ENCODE measurements at places on chromosomes 16 and 17.

DNA sequence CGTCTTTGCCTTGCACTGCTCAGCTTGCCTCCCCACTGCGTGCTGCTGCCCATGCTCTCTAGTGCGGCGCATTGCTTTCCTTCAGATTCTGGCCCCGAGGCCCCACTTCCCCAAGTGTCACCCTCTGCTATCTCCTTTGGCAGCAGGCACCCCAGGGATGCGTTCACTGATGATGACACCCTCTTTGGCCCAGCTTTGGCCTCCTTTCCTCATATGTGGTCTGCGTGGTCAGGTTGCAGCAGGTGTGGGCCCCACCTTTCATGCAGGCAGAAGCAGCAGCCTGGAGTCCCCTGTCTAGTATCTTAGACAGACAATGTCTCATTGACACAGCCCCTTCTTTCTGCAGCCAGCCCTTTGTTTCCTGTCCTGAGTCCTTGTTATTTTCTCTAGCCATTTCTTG is 4.8 kb upstream of the CCL3 start:
- no peak for DNase-seq

- DNase-seq = no peak
Measured at GRCh38 chr16:27269300-27270150, 953 bp upstream of the NSMCE1 start.

DNA sequence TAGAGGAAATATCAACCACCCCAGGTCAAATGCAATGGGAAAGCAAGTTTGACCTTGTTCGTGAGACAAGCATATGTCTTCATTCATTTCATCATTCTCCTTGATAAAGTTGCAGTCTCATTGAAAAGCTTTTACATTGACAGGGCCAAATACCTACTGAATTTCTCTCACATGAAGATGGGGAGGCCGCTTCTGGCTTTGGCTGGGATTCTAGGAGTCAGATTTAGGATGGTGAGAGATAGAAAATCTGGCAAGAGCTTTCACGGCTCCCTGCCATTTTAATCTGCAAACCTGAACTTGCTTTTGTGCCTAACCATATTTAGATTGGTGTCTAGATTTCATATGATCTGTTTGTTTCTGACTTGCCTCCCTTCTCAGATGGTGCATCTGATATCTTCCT is 88.0 kb downstream of the TMEM100 start:
- no peak for DNase-seq

DNA sequence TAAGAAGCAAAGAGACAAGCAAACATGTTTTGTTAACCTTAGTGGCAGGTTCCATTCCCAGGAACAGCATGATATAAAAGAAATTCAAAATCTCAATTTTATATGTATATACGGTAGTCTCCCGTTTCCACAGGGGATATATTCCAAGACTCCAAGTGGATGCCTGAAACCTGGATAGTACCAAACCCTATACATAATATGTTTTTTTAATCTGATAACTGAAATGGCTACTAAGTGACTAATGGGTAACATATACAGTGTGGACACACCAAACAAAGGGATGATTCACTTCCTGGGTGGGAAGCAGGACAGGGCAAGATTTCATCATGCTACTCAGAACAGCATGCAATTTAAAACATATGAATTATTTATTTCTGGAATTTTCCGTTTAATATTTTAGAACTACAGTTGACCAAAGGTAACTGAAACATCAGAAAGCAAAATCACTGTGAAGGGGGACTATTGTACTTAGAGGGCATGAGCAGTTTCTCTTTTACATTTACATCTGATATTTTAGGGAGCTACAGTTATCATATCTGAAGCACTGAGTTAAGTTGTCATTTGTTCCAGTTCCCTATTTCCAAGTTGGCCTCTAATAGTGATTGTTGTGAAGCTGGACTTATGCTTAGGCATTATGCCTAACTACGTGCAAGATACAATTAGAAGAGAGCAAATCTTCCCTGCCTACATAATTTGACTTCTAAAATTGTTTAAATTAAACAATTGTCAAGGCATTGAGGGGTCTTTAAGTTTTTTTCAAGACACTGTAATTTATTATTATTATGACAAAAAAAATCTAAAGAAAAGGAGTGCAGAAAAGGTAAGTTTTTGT is 34.1 kb upstream of the ABCA6 start:
- DNase-seq = no peak

DNA sequence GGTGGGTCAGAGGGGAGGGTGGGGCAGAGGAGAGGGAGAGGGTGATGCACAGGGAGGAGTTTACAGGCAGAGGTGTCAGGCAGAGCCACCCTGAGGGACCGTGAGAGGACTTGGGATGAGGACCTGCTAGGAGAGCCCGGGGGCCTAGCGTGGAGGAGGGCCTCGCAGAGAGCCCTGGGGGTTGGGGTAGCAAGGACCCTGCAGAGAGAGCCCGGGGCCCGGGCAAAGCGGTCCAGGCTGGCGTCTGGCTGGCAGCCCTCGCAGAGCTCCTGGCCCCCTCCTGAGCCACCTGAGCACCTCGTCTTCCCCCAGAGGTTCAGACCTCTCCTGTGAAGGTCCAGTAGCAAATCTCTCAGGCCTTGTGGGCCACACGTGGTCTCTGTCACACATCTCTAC is 42.0 kb upstream of the ZNF469 start:
- no peak for DNase-seq

- DNase-seq = no peak
Measured at GRCh38 chr16:19722981-19723380, 4.9 kb downstream of the IQCK start.

DNA sequence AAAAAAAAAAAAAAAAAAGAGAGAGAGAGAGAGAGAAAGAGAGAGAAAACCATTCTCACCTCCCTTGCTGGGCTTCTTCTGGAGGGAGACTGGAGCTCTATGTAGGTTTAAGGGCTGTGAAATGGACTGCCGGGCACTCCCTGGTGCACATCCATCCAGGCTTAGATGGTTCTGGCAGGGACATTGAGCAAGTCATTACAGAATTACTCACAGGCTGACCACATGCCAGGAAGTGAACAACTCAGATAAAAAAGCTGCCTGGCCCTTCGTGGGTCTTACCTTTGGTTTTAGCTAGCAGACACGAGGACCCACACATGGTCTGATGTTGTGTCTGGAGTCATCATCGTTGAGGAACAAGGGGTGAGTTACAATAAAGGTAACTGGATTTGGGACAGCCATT is 847.4 kb upstream of the EEF2KMT start:
- no peak for DNase-seq

DNA sequence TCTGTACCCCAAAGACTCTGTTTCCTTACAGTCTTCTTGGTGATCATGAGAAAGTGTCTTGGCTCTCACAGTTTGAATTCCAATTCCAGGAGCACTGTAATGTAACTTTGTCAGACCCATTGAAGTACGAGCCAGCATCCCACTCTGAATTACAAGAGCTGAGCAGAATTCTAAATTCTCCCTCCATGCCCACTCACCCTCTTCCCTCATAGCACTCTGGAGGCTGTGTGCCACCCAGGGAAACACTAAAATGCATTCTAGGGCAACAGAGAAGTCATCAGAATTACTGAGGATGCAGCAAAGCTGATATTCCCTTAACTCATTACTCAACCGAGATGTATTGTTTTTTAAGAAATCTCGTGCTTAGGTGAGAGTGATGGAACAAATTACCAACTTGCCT is 154.1 kb downstream of the SHISA9 start:
- no peak for DNase-seq

- no peak for DNase-seq
Measured at GRCh38 chr17:8044819-8045810, 6.3 kb downstream of the ALOX15B start.

GRCh38 chr16:4347765-4348509 is 3.2 kb downstream of the PAM16 start:
- no peak for DNase-seq

- DNase-seq = no peak
Measured at GRCh38 chr16:67666032-67666551, 458 bp downstream of the ENKD1 start.

GRCh38 chr16:23508589-23509440 is 1.5 kb downstream of the GGA2 start:
- DNase-seq = no peak

- no peak for DNase-seq
Measured at GRCh38 chr17:16283705-16284104, 66.7 kb downstream of the PIGL start.

GRCh38 chr17:47821031-47821423 is 567 bp downstream of the OSBPL7 start:
- DNase-seq = no peak

DNA sequence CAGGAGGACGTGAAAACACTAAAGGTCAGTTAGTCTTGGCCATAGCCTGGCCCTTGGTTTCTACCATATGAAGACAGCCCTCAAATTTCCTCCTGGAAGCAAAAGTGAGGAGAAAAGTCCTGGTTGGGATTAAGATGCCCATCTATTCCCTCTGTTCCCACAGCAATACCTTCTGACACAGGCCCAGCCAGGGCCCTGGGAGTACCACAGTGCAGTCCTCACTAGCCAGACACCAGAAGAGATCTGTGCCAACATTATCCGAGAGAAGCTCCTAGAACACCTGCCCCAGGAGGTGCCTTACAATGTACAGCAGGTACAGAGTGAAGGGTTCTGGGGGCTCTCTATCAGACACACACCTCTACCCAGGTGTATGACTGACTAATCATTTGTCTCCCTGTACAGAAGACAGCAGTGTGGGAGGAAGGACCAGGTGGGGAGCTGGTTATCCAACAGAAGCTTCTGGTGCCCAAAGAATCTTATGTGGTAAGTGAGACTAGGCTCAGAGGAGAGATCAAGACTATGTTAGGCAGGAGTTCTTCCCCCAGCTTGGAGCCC is 4.1 kb downstream of the ERAL1 start:
- DNase-seq = no peak

GRCh38 chr16:10156099-10156498 is 26.1 kb downstream of the GRIN2A start:
- no peak for DNase-seq

GRCh38 chr17:59899099-59899498 is 6.2 kb downstream of the RPS6KB1 start:
- DNase-seq = no peak

DNA sequence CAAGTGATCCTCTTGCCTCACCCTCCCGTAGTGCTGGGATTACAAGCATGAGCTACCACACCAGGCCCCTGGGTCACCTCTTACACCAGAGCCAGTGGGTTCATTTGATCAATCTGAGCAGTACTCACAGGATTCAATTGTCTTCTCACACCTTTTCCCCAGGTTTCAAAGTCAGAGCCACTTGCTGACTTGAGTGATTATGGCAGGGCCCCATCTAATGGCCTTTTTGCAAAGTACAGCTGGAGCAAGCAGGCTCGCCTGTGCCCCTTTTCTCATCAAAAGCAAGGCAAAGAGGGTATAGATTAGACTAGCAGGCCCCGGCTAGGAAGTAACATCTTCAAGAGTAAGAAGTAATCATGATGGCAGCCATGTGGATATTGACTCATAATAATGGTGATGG is 114.8 kb upstream of the NOL11 start:
- DNase-seq = peak; percentile 44

GRCh38 chr17:63476459-63476853 is 405 bp upstream of the ACE start:
- DNase-seq = no peak

DNA sequence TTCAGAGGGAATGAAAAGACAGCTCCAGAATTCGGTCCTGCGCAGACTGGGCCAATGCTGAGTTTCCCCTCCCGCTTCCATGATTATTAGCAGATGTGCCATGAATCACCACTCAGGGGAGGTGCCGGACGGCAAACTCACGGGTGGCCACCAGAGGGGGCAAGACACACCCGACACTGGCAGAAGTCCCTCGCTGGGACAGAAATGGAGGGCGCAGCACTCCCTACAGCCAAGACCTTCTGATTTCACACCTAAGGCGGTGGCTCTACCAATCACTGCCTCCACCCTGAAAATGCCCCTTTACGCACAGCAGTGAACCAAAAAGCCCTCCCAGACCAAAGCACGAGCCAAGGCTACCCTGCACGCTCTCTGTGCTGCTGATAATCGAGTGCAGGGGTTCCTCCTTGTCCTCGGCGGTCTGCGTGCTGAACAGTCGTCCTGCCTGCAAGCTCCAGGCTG is 26.8 kb downstream of the TRAP1 start:
- DNase-seq = peak; percentile 23

GRCh38 chr17:77720946-77721845 is 237.3 kb upstream of the TNRC6C start:
- no peak for DNase-seq

All from NCI-H2107 (cell line).